ENCODE measurements at places on chromosomes 2 and 18.
A peak's percentile ranks its signal among the peaks of the same experiment; 100 is the strongest.

DNA sequence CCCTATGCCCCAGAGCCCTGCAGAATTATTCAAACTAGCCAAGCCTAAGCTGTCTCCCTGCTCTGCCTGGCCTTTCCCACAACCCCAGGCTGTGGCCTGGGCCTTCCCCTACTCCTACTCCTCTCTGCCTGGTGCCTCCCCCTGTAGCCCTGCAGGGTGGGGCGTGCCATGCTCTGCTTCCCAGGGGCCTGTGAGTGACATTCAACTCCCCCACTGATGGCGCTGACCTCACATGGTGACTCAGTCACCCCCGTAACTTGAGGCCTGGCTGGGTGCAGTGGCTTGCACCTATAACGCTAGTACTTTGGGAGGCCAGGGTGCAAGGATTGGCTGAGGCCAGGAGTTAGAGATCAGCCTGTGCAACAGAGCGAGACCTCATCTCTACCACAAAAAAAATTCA lies 60.6 kb downstream of the KIF1A start:
- DNase-seq: no peak

- DNase-seq: no peak
Observed at GRCh38 chr2:113258471-113259147, 20.1 kb downstream of the PAX8 start.

DNA sequence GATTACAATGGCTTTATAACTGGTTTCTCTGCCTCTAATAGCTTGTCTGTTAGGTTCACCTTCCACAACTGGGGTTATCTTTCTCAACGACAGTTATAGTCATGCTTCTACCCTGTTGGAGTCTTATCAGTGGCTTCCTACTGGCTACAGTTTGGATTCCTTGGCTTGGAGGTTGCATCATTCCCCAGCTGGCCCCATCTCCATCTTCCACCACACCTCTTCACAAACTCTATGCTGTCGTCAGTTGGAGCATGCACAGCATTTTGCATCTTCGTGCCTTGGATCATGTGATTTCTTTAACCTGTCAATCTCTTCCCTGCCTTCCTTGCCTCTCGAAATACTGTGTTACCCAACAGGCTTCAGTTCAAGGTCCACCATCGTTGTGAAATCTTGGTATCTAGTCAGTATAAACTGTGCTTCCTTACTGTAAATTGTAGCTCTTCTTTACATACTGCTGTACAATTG lies 316.3 kb upstream of the CXCR4 start:
- no peak for DNase-seq

GRCh38 chr18:2417861-2418610 lies 153.3 kb downstream of the METTL4 start:
- DNase-seq: no peak

GRCh38 chr2:170300993-170301392 lies 123.0 kb downstream of the MYO3B start:
- no peak for DNase-seq

DNA sequence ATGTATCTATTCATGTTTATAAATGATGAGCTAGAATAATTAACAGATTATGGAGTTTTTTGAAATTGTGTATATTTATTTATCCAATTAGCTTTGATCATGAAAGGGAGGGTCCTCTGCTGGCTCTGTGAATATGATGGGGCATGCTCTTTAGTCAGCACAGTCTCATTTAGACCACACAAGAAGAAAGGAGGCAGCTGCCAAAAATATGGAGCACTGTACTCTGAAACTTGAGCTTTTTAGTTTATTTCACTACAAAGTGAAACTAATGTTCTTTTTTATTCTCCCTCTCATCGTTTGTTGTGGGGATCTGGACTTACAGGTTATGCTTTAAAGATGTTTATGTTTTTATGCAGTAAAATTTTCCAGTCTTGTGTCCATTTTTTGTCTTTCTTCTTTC lies 266.9 kb upstream of the GULP1 start:
- DNase-seq: no peak

- DNase-seq: no peak
Observed at GRCh38 chr2:126894082-126894481, 4.6 kb upstream of the TEX51 start.

GRCh38 chr2:240509667-240510512 lies 47.9 kb downstream of the ANKMY1 start:
- DNase-seq: no peak

- DNase-seq: no peak
Observed at GRCh38 chr2:157229572-157229971, 27.9 kb upstream of the GALNT5 start.

DNA sequence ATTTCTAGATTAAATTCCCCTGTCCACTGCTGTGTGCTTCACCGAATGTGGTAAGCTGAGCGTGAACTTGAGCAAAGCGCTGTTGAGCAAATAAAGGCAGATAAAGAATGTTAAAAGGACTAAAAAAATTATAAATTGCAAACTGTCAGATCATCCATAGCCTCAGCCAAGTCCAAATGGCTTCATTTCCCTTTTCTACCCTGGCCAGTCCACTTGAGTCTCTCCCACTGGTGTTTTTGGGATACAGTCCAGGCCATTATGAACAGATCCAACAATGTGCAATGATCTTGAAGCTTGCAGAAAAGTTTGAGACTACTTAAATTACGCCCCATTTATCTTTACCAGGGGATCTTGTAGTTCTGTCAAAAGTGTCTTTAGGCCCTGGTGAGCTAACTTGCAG lies 254.6 kb upstream of the PIK3C3 start:
- no peak for DNase-seq

DNA sequence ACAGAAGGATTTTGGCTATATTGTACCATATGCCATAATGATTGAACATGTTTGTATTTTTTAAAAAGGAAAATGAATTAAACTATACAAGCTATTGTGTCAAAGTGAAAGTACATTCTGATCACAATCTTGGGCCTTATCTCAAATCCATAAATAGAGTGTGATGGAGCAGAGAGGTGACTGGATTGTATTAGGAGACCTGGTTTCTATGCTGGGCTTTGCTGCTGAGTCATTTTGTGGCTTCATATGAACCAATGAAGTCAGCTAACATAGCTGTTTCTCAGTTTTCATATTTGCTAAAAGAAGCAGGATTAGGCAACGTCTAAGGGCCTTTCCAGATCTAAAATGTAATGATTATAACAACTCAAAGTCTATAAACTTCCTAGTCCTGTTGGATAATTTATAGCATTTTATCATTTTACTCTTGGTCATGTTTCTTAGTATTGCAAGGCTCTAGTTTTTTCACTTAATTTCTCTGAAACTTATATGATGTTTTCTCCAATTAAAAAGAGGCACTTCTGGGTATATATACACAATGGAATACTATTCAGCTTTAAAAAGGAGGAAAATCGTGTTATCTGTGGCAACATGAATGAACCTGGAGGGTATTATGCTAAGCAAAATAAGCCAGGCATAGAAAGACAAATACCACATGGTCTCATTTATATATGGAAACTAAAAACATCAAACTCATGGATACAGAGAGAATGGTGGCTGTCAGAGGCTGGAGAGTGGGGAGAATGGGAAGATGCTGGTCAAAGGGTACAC lies 112.3 kb downstream of the MEP1B start:
- no peak for DNase-seq

- no peak for DNase-seq
Observed at GRCh38 chr18:35525795-35526494, 28.2 kb upstream of the INO80C start.

- DNase-seq: peak; percentile 32
Observed at GRCh38 chr2:164538240-164538866, 82.9 kb downstream of the GRB14 start.

GRCh38 chr2:148876595-148877402 lies 1.8 kb downstream of the KIF5C start:
- DNase-seq: peak; percentile 97

- DNase-seq: no peak
Observed at GRCh38 chr2:29789911-29790485, 131.4 kb downstream of the ALK start.

DNA sequence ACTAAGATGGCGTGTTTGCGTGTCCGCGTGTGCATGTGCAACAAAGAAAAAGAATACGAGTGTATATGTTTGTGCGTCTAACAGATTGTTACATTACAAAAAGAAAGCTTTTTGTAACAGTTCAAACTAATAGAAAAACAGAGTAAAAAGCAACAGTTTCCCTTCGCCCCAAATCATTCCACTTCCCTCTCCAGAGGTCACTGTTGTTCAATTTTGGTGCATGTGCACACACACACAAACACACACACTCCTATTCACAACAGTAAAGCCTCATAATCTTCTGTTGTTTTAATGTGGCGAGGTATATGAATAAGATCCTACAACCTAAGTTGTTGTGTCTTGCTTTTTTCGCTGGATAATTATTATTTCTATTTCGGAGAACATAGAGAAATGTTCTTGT lies 357.3 kb upstream of the SLC8A1 start:
- DNase-seq: no peak

DNA sequence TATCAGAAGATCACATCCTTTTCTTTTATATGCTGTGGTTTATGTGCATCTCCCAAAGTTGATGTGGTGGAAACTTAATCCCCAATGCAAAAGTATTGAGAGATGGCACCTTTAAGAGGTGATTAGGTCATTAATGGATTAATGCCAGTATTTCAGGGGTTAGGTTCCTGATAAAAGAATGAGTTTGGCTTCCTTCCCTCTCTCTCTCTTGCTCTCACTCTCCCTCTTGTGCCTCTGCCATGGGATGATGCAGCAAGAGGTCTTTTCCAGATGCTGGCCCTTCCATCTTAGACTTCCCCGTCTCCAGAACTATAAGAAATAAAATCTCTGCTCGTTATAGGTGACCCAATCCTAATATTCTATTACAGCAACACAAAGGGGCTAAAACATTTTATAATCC lies 85.0 kb downstream of the TTC27 start:
- DNase-seq: no peak

- DNase-seq: no peak
Observed at GRCh38 chr2:13495051-13495450, 778.3 kb downstream of the TRIB2 start.

DNA sequence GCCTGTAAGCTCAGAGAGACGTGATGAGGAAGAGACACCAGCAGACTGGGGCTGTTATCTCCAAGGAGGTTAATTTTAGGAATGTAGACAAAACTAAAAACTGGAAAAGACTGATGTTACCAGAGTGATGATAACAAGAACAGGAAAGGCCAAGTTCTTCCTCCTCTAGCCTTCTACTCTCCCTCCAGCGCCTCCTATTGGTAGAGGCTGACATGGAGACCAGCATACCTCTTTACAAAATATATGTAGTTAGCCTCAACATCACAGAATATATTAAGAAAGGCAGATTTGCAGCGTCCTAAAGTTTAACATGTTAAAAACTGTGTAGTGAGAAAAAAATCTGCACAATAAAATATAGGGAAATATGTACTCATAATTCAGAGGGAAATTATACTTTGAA lies 66.0 kb downstream of the TCF4 start:
- no peak for DNase-seq

GRCh38 chr2:113206251-113206650 lies 32.5 kb downstream of the PSD4 start:
- DNase-seq: no peak

- DNase-seq: peak; percentile 40
Observed at GRCh38 chr2:11446733-11447248, 19.2 kb downstream of the E2F6 start.

DNA sequence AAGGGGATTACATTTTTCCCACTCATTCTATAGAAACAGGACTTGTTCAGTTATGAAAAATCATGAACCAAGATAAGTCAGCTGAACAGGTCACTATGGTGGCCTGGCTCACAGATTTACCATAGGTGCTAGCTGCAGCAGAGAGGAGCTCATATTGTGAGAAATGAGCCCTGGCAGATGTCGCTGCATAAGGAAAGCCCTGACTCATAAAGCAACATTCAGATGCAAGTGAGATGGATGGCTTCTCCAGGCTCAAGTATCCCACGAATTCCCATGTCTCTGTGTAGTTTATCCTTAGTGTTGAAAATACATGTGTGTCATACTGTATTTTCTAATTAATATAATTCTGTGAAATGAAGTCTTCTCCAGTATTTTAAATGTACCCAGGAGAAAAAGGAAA lies 115.0 kb upstream of the LHCGR start:
- DNase-seq: no peak

GRCh38 chr2:232878855-232879617 lies 9.0 kb downstream of the SNORC start:
- no peak for DNase-seq

GRCh38 chr2:161159456-161160225 lies 587 bp upstream of the TANK start:
- no peak for DNase-seq

- no peak for DNase-seq
Observed at GRCh38 chr2:174586418-174587295, 10.9 kb downstream of the WIPF1 start.

DNA sequence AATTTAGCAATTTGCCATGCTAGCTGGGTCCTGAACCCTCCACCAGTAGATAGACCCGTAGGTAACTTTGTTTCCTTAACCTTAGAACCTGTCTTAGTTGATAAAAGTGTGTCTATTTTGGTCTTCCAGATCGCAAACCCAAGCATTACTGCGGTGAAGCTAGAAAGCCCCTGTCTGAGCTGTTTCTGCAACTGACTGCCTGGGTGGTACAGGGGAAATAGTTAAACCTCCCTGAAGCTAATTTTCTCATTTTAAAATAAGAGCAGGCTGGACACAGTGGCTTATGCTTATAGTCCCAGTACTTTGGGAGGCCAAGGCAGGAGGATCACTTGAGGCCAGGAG lies 101.7 kb upstream of the MSH2 start:
- DNase-seq: no peak

- peak; percentile 11 for DNase-seq
Observed at GRCh38 chr2:146523196-146523595, 1321.6 kb upstream of the ACVR2A start.

GRCh38 chr2:228545748-228546145 lies 364.3 kb upstream of the SPHKAP start:
- DNase-seq: no peak

DNA sequence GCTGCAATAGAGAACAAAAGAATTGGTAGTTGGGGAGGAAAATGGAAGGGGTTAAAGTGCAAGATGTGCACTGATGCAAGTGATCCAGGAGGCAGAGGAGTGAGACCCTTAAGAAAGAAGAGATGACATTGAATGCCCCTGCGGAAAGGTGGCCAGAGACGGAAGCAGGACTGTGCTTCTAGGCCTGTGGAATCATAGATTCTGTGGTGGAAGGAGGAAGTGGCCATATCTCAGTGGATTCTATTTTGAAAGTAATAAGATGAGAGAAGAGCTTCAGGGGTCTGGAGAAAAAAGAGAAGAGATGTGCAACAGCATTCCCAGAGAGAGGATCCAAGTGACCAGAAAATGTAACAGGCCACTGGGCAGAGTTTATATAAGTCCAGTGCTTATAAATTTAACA lies 18.6 kb upstream of the GYPC start:
- no peak for DNase-seq
